ENCODE measurements at places on chromosomes 3 and 15. TPM values are rescaled to one million over a fixed set of nuclear protein-coding genes. Genes with fewer than 3 reads are reported as not detected.

Gene BUB1B
- 0.33 TPM for total RNA-seq

Gene FAM174B
- total RNA-seq, result 38.9 TPM

Gene BCL6
- 68.3 TPM for total RNA-seq

Gene PLA1A
- total RNA-seq, result 4.6 TPM

GRCh38 chr15:89492934-89493631, 3.3 kb downstream of the RHCG start:
- no peaks in the 10 kb centered on the region for H3K36me3 ChIP-seq
- peaks cover 14% of the 10 kb centered on the region for H3K27me3 ChIP-seq
- peaks cover 8% of the 10 kb centered on the region for H3K4me1 ChIP-seq
- peak; percentile 50 for DNase-seq

DNA sequence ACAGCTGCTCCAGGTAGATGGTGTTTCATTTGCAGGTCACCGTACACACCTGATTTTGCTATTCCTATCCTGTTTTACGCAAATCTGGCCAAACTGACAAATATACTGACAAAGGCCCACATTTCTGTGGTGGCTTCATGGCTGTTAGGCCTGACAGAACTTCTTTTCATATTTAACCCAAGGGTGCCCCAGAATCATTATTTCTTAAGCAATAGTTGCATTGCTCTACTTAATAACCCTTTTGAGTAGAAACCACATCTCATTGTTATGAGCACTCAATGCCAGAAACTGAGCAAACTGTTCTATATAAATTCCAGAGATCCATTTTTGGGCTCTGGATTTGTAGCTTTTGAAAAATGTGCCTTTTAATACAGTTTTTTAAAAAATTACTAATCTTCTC, 19.4 kb downstream of the ASTE1 start:
- no peaks in the 10 kb centered on the region for H3K27me3 ChIP-seq
- H3K4me3 ChIP-seq, result no peak overlapping the region
- H3K27ac ChIP-seq, result no peak overlapping the region
- peaks cover 40% of the 10 kb centered on the region for H3K36me3 ChIP-seq
- H3K4me1 ChIP-seq, result no peaks in the 10 kb centered on the region

GRCh38 chr3:24323272-24323671, 171.4 kb downstream of the THRB start:
- H3K4me1 ChIP-seq, result no peaks in the 10 kb centered on the region
- H3K36me3 ChIP-seq, result no peaks in the 10 kb centered on the region
- no peak overlapping the region for H3K4me3 ChIP-seq
- no peak for DNase-seq
- H3K27me3 ChIP-seq, result no peaks in the 10 kb centered on the region

DNA sequence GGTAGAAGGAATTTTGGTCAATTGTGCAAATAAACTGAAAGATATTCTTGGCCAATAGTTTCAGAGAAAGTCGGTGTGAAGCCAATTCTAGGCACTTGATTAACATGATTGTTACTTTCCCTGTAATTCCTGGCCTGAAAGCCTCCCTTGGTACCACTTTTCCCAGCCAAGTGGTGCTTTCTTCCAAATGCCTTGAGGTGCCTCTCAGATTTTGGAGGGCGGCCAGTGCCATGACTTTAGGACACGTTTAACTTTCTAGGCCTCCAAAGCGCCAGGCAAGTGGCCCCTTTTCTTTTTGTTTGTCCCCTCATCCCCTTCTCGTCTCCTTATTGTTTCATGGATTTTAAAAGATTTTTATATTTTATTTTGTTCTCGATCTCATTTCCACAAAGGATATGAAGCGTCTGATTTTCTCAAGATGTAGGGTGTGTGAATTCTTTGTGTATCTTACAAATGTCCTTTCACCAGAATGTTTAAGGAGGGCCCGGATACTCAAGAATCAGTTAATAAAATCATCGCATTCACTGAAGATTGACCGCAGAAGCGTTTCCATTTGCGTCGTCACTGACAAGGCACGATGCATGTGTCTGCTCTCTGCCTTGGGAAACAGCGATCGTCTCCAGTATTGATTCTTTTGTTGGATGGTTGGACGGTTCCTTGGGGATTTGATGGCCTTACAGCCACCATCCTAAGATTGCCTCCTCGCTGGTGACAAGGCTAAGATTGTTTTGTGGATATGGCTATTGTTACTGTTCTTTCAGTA, 87.8 kb downstream of the ASB7 start:
- no peak overlapping the region for H3K4me3 ChIP-seq
- no peaks in the 10 kb centered on the region for H3K27me3 ChIP-seq
- no peak overlapping the region for H3K27ac ChIP-seq

DNA sequence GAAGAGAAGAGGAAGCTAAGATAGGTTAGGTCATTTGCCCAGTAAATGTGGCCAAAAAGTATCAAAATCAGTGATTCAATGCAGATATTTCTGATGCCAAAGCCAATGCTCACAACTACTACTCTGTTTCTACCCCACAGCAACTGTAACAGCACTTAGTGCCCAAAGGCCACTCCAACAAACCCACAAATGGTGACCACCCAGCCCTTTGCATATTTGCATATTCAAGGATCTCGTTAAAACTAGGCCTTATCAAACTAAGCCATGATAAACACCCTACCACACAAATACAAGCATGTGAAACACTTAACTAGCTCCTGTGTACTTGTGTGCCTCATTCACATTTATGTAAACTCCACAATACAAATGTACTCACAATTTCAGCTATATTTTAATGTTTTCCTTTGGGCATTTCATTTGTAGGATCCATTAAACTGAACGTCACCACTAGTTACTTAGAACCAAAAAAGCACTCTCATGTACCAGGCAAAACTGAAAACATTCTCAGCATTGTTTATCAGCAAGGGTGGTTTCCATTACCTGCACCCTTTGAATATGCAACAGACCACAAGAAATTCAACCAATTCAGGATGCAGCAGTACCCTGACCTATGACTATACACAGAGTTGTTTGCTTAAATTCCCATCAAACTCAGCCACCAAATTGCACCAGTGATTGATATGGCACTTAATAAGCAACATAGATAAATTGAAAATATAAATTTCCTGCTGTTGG, 111.2 kb upstream of the STT3B start:
- no peak for DNase-seq
- no peaks in the 10 kb centered on the region for H3K36me3 ChIP-seq
- H3K4me3 ChIP-seq, result no peak overlapping the region
- no peak overlapping the region for H3K27ac ChIP-seq

GRCh38 chr3:89360156-89360555, 252.7 kb downstream of the EPHA3 start:
- DNase-seq, result no peak
- no peaks in the 10 kb centered on the region for H3K27me3 ChIP-seq
- no peaks in the 10 kb centered on the region for H3K36me3 ChIP-seq
- no peak overlapping the region for H3K4me3 ChIP-seq
- no peak overlapping the region for H3K27ac ChIP-seq
- no peaks in the 10 kb centered on the region for H3K4me1 ChIP-seq
